Esophagus muscularis mucosa (tissue), 4 donors: ENCODE measurements at places on chromosomes 13 and 19.

- DNase-seq, result no peak
Measured at GRCh38 chr13:111919286-111919685, 147.7 kb upstream of the SOX1 start.

- no peak for DNase-seq
Measured at GRCh38 chr19:14450168-14450874, 17.2 kb downstream of the PKN1 start.

DNA sequence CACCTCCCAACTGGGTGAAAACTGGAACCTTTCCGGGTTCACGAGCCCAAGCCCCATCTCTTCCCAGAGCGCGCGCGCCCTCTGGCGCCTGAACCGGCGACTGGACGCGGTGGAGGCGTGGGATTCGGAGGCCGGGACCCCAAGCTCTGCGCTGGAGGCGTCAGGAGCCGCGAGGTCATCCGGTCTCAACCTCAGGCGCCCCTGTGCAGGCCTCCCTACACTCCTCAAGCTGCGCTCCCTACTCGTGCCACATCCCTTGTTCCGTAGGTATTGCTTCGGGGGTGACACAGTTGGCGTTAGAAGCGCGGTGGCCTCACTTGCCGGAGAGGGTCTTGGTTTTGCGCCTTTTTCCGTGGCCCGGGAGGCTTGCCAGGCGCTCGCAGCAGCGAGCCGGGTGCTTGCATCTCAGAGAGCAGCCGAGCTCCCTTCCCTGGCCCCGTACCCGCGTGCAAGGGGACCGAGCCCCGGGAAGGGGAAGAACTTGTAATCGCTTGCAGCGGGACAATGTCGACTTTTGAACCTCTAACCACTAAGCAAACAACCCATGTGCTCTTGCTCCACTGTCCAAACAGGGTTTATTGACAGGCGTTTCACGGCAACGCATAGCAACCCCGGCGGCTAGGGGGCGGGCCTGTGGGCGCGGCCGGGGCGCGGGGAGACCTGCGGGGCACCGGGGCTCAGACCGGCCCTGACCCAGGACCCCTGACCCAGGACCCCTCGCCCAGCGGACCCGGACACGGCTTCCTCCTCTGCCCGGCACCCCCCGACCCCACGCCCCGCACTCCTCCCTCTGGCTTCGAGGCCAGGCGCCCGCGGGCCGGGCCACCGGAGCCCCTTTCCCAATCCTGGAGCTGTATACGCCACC, 8.5 kb downstream of the CDX2 start:
- DNase-seq, result no peak

GRCh38 chr13:73998631-73999030, 135.6 kb downstream of the KLF12 start:
- no peak for DNase-seq

GRCh38 chr19:35856546-35857149, at the start of gene KIRREL2:
Gene KIRREL2, plus strand, starts transcription at chr19:35856911. Its CDS starts 209 bp downstream, at chr19:35857120.
- DNase-seq, result no peak
